ENCODE measurements at places on chromosomes 11 and 22.

- no peak for DNase-seq
Observed at GRCh38 chr22:19797086-19798002, 36.8 kb downstream of the TBX1 start.

DNA sequence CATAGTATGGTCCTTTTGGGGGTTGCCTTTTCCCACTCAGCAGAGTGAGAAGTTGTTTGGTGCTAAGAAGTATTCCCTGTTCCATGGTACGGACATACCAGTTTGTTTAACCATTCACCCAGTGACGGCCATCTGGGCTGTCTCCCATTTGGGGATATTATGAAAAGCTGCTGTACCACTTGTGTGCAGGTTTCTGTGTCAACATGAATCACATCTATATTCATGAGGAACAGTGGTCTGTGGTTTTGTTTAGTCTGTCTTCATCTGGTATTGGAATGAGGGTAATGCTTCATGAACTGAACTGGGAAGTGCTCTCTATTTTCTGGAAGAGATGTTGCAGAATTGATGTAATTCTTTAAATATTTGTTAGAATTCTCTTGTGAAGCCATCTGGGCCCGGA is 89.5 kb downstream of the TRMU start:
- DNase-seq: no peak

- peak; percentile 84 for DNase-seq
Observed at GRCh38 chr22:17369439-17370025, at the start of gene CECR2. TSS of gene CECR2 (plus strand) at chr22:17369460. CDS start at chr22:17369784, 324 bp downstream.

DNA sequence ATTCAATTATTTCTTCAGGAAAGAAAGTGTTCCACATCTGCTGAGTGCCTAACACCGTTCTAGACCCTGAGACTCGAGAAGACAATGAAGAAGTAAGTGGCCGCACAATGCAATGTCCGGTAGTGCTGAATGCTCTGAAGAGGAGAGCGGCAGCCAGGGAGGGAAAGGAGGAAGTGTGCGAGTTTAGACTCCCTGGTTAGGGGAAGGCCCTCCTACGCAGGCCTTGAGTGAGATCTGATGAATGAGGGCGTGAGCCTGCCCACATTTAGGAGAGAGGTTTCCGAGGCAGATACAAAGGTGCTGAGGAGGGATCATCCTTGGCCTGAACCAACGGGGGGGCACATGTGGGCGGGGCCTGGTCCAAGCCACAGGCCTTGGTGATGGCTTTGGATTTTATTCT is 558.6 kb downstream of the NTM start:
- no peak for DNase-seq

DNA sequence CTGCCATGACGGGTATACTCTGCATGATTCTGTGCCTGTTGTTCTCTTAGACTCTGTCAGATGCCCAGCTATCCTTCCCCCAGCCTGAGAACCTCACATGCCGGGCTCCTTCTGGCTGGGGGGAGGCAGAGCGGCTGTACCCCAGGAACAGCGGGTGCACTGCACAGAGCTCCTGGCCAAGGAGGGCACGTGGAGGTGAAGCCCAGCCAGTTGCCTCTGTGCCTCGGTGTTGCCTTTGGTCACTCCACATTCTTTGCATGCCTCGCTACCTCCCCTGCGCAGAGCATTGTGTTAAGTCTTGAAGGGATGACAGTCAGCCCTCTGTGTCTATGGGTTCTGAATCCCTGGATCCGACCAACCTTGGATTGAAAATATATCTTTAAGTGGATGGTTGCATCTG is 77.7 kb downstream of the FEZ1 start:
- DNase-seq: no peak

GRCh38 chr22:44127356-44127755 is 53.4 kb upstream of the PARVG start:
- DNase-seq: no peak

- DNase-seq: no peak
Observed at GRCh38 chr11:9462806-9463537, 2.2 kb downstream of the ZNF143 start.
